ENCODE measurements at places on chromosomes 7 and 10.
A peak's percentile ranks its signal among the peaks of the same experiment; 100 is the strongest.

- no peak for DNase-seq
Observed at GRCh38 chr10:76577455-76577854, 1060.2 kb downstream of the KCNMA1 start.

GRCh38 chr10:101012525-101013364 is 13.1 kb downstream of the LZTS2 start:
- DNase-seq: peak; percentile 46

DNA sequence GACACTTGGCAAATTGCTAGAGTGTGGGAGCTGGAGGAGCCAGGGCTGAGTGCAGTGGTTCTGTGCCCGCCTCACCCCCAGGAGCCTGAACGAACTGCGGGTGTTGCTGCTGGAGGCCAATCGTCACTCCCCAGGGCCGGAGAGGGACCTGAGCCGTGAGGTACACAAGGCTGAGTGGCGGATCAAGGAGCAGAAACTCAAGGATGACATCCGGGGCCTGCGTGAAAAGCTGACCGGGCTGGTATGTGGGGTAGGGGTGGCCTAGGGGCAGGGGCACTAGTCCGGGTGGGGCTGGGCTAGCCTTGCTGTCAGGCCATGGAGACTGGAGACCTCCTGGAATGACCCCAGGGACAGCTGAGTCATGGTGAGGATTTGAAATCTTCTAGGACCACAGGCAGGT is 56.7 kb upstream of the GTF2IRD1 start:
- DNase-seq: no peak

GRCh38 chr10:126524526-126524925 is 136.2 kb upstream of the ADAM12 start:
- no peak for DNase-seq
